ENCODE measurements at places on chromosomes 6 and 20.

DNA sequence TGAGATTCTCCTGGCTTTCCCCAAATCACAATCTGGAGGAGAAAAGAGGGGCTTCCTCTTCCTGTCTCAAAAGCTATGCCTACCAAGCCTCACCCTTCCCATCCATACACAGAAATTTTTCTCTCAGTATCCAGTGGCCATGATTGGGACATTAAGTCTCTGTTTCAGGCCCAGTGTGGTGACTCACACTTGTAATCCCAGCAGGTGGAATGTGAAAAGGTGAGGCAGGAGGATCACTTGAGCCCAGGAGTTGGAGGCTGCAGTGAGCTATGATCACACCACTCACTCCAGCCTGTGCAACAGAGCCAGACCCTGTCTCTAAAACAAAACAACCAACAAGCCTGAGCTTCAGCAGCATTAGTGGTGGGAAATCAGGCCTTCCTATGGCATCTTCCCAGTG is 210.0 kb downstream of the OGFRL1 start:
- no peak for DNase-seq

GRCh38 chr6:121418346-121418745 is 17.1 kb upstream of the GJA1 start:
- DNase-seq: no peak

GRCh38 chr20:13061381-13061780 is 52.6 kb downstream of the SPTLC3 start:
- DNase-seq: no peak

- no peak for DNase-seq
Measured at GRCh38 chr6:91142154-91142553, 555.3 kb upstream of the MAP3K7 start.

GRCh38 chr20:46070215-46070900 is 19.4 kb downstream of the NCOA5 start:
- DNase-seq: no peak

- no peak for DNase-seq
Measured at GRCh38 chr6:64685401-64685800, 1021.6 kb downstream of the EYS start.

GRCh38 chr6:108673153-108673552 is 112.4 kb downstream of the FOXO3 start:
- no peak for DNase-seq

- DNase-seq: no peak
Measured at GRCh38 chr6:87887266-87887665, 160.4 kb upstream of the SPACA1 start.

DNA sequence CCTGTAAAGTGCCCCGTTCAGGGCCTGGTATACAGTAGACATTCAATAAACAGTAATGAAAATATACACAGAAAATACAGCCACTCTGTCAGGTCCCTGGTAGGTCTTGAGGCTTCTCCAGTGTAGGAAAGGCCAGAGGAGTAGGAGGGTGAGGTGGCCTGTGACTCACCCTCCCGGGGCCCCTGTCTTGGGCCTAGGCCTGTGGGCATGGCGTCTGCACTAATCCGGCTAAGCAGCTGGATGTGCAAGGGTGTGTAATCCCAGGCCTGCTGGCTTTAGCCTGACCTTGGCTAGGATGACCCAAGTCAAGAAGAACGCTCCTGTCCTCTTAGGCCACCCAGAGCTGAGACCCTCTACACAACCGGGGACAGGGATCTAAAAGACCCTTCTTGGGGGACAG is 84.9 kb downstream of the KCNB1 start:
- DNase-seq: no peak

DNA sequence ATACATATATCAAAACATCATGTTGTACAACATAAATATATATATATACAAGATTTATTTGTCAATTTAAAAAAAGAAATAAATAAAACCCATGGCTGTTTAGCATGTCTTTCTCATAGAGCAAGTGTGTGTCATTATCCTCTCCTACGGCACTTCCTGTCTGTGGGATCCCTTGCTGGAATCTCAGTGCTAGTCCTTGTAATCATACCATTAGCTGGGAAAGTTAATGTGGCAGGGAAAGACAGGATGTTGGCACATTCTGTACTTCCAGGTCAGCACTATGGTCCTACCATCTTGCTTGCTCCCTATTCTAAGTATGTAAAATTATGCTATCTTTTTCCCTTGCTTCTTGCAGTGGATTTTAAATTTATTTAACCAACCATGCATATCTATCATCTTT is 9.5 kb upstream of the SLC17A3 start:
- DNase-seq: no peak

- DNase-seq: no peak
Measured at GRCh38 chr6:161949531-161949930, 675.7 kb upstream of the AGPAT4 start.

- no peak for DNase-seq
Measured at GRCh38 chr6:24666097-24666640, 530 bp downstream of the TDP2 start.

DNA sequence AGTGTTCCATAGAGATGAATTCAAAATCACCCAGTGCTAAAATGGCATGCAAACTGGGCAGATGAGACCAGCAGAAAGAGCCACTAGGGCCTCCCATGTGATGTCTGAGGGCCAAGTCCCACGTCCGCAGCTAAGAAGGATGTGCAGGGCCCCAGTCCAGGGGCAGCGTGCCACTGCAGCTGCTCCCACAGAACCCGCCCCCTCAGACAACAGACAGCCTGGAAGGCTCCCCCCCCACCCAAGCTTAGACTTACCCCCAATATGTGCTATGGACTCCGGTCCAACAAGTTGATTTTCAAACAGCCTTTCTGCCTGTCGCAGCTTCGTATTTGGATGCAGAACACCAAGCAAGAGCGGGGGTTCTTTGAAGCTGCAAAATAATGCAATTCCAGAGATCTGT is 14.0 kb downstream of the APMAP start:
- no peak for DNase-seq

- no peak for DNase-seq
Measured at GRCh38 chr6:90086517-90086916, 192.2 kb downstream of the GJA10 start.

GRCh38 chr20:50207026-50207425 is 16.4 kb downstream of the CEBPB start:
- no peak for DNase-seq

DNA sequence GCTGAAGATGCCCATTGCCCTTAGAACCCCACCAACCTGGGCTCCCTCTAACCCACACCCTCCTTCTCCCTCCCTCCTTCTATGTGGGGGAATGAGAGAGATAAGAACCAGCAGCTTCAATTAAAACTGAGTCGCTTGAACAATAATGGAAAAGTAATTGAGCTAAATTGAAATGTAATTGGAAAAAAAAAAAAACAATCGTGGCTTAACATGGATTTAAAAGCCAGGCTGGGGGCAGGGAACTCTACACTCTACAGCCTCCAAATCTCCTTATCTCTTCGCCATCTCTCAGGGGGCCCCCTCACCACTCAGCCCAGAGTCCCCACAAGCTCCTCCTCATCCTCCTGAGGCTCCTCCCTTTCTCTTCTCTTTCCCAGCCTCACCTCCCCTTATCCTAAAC is 83.2 kb downstream of the MDGA1 start:
- no peak for DNase-seq

All from retina (tissue), 1 donor.